CD8-positive, alpha-beta T cell (primary cell): ENCODE measurements at places on chromosomes 12 and 14. TPM values are rescaled to one million over a fixed set of nuclear protein-coding genes. Genes with fewer than 3 reads are reported as not detected.

Gene TAS2R42
- total RNA-seq: not detected

Gene PFKM
- total RNA-seq: 6.0 TPM

Gene ART4
- not detected for total RNA-seq

Gene CD163L1
- not detected for total RNA-seq

Gene PAPOLA
- total RNA-seq: 164 TPM

Gene NR1H4
- total RNA-seq: not detected

Gene KRT3
- total RNA-seq: not detected

Gene FAM222A
- 4.4 TPM for total RNA-seq

Gene MED13L
- 157 TPM for total RNA-seq

Gene NRL
- 3.8 TPM for total RNA-seq

Gene TAS2R31
- 0.44 TPM for total RNA-seq

Gene EIF2S3B
- total RNA-seq: 1.1 TPM

Gene IAPP
- total RNA-seq: not detected

Gene RERGL
- total RNA-seq: not detected

Gene EML5
- total RNA-seq: 2.5 TPM

Gene HHIPL1
- total RNA-seq: 0.11 TPM

Gene EFS
- not detected for total RNA-seq

Gene CLEC7A
- 0.92 TPM for total RNA-seq

Gene RPS6KA5
- total RNA-seq: 17.7 TPM
